Hindlimb muscle (tissue), 1 donor: ENCODE measurements at places on chromosomes 2 and 18.

GRCh38 chr2:129325151-129325550 lies 654.3 kb upstream of the RAB6C start:
- DNase-seq: no peak

GRCh38 chr18:55179835-55180234 lies 220.6 kb upstream of the CCDC68 start:
- no peak for DNase-seq

DNA sequence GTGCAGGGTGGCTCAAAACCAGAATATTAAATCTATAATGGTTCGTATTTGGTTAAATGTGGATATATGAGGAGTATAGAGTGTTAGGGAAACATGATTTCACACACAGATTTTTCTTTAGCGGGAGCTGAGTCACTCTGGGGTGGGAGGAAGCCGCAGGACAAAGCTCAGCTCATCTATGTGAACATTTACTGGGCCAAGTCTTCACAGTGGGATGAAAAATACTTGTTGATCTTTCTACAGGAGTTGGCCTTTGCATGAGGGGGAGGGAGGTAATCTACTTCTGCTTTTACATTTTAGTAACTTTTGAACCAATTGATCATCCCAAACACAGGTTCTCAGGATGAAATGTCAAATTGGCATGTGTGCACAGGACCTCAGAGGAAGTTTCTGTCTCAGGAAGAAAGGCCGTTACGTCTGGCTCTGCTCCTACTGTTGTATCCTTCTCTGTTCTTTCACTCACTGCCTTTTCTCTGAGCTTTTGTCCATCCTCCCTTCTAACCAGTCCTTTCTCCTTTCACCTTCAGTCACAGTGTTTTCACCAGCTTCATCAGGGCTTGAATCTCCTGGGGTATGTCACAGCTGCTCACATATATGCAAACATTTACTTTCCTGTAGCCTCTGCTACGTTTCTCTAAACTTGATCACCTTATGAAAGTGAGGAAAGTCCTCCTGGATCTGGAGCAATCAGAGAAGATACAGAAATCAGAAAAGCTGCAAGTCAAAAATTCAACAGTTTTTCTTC lies 943.3 kb upstream of the FANCL start:
- DNase-seq: peak; percentile 41

DNA sequence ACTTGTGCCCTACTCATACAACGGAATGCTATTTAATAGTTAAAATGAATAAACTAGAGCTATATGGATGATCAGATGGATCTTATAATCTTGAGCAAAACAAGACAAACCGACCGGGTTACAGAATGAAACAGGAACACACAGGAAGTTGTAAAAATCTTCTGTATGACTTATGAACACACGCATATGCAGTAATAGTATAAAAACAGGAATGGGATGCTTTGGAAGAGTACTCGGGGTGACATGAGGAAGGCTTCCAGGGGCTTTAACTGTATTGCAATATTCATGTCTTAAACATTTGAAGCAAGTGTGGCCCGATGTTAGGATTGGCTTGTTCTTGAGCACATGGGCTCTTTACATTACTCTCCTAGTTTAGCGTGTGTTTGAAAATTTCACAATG lies 14.9 kb upstream of the E2F6 start:
- no peak for DNase-seq

GRCh38 chr2:111659361-111660333 lies 224.3 kb downstream of the ANAPC1 start:
- DNase-seq: no peak

DNA sequence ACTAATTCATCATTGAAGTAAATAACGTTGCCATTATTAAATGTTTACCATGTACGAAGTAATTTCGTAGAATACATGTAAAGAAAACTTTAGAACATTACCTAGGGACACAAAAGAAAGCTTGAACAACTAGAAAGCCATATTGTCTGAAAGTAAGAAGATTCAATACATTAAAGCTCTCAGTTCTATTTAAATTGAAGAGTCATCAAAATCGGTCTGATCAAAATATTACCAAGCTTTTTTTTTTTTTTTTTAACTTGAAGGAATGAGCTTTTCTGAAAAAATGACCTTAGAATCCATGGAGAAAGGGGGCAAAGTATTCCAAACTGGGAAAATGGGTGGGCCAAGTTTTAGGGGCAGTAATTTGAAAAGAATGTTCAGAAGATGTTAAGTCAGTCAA lies 300.8 kb downstream of the GPD2 start:
- no peak for DNase-seq

DNA sequence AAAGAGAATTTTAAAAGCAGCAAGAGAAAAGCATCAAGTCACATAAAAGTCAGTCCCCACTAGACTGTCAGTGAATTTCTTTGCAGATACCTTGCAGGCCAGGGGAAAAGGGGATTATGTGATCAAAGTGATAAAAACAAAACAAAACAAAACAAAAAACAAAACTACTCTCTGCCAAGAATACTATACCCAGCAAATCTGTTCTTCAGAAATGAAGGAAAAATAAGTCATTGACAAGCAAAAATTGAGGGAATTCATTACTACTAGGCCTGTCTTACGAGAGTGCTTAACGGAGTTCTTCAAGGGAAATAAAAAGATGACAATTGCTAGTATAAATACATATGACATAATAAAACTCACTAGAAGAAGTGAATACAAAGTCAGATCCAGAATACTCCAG lies 245.5 kb upstream of the CHST9 start:
- DNase-seq: no peak

DNA sequence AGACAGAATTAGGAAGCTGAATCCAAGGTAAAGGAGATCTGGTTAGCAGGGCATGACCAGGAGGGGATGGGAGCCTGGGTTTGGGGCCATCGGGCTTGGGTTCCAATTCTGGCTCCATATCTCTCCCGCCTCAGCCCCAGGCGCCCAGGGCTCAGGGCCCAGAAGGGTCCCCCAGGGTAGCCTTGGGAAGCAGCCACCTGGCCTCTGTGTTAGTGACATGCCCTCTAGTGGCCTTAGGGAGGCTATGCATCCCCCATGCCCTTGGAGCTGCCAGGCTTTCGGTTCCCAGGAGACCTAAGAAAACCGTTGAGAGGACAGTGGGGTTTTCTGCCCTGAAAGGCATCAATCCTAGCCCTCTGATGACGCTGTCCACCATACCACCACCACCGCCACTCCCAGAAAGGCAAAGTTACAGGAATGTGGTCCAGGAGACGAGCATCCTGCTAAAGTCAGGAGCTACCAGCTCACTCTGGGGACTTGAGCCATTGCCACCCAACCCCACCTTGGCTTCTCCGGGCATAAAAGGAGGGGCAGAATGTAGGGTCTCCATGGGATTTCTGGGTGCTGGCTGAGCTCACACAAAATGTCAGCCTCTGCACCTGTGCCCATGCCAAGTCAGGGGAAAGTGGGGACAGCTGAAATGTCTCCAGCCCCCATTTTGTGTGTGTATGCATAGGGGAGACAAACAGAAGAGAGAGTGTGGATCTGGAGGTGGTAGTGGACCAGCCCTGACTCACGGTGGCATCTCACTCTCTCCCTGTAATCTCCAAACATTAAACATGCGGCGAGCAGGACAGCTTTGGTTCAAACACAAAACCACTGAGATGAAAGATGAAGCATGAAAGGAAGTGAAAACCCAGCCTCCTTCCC lies 56.5 kb downstream of the EMX1 start:
- DNase-seq: no peak

GRCh38 chr2:231627384-231628120 lies 34.9 kb downstream of the TEX44 start:
- DNase-seq: no peak

DNA sequence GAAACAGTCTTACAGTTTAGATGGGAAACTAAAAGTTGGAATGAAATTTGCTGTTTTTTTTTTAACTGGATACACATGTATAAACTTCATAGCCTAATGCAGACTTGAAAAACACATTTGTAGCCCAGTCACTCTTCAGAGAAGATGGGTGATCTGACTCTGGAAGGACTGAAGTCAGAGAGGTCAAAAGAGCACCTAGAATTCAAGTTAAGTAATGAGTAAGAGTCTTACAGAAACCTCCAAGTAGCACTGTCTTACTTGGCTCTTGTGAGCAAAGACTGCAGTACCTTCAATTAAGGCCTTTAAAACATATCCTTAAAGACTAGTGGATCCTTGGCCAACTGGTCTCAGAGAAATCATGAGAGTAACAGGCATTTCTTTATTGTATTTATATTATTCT lies 41.9 kb downstream of the TRAPPC8 start:
- DNase-seq: no peak

GRCh38 chr18:5294113-5294456 lies 1.4 kb downstream of the ZBTB14 start:
- no peak for DNase-seq

- no peak for DNase-seq
Observed at GRCh38 chr18:4293337-4293736, 161.8 kb downstream of the DLGAP1 start.

DNA sequence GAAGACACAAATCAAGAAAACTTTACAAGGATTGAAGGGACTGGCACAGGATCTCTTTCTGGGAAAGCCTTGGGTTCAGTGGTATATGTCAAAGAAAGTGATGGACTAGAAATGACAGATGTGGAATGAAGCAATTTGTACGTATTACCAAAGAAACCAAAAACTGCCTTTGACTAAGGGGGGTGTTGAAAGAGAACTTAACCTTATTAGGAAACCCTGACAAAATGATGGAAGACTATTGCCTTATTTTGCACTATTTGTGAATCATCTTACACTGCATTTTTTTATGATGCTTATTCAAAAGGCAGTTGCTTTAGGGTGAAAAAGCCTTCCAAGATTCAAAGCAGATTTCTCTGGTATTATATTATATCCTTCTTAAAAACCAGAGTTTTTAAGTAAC lies 4.0 kb downstream of the TSGA10 start:
- DNase-seq: no peak

DNA sequence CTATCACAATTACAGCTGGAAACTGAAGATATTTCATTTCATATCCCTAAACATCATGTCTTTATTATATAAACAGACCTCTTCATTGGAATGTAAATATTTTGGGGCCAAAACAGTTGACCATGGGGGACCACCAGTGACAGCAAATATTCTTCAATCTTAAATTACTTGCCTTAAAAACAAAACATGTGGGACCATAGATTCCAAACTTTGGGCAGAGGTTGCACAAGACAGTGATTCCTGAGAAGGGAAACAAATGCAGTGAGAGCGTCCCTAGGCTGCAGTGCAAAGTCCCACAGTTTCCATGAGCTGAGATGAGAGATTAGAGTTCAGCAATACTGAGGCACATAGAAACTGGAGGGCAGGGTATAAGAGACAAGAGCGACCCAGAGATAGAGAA lies 818.9 kb downstream of the CBLN2 start:
- no peak for DNase-seq

- no peak for DNase-seq
Observed at GRCh38 chr18:3163968-3164367, 55.8 kb downstream of the MYOM1 start.

DNA sequence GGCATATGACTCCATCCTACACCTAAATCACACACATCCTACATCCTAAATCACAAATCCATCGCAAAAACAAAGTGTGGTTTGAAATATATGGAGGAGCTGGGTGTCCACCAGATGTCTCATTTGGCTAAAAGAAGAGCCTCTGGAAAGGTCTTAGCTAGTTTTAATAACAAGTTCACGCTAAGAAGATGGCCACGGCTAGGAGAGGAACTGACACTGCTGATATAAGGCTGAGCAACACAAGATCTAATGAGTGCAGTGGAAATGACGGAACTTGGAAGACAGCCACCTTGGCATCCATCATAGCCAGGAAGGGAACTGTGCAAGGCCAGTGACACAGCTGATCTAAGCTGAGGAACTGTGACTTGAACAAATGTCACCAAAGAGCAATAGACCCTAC lies 60.0 kb upstream of the AGAP1 start:
- DNase-seq: peak; percentile 40

DNA sequence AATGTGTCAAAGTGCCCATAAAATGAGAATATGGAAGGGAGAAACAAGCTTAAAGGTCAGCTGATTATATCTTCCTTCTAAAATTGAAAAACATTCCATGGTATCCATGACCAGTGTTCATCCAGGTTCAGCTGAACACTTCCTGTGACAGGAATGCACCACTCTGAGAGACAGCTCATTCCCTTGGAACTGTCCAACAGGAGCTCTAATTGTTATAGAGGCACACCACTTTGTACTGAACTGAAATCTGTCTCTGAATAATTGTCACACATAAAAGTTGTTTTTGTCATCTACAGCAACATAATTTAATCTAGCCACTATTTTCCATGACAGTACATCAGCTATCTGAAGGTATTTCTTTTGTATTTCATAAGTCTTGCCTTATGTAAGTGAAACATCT lies 195.9 kb upstream of the ZNF804A start:
- DNase-seq: no peak

GRCh38 chr2:143692162-143692561 lies 562.9 kb downstream of the ARHGAP15 start:
- no peak for DNase-seq

- no peak for DNase-seq
Observed at GRCh38 chr2:225122007-225122406, 79.7 kb upstream of the DOCK10 start.

GRCh38 chr2:154945984-154946383 lies 247.5 kb downstream of the KCNJ3 start:
- no peak for DNase-seq

DNA sequence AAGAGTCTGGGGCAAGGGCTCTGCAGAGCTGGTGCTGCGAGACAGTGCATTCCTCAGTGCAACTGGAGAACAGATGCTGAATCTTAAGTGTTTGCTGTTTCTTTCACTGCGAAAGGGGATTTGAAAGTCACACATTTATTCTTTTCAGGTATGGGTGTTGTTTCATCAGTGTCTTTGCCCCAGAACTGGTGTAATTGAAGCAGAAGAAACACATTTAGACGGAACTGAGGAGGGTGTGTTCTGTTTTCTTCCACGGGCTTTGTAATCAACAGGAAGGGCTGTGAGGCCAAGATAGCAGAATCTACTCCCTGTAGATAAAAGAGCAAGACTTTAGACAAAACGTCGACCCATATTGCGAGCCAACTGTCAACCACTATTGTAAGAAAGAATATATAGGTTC lies 151.9 kb downstream of the EPHA4 start:
- DNase-seq: no peak

GRCh38 chr2:146068051-146068450 lies 1548.1 kb upstream of the ZEB2 start:
- no peak for DNase-seq

DNA sequence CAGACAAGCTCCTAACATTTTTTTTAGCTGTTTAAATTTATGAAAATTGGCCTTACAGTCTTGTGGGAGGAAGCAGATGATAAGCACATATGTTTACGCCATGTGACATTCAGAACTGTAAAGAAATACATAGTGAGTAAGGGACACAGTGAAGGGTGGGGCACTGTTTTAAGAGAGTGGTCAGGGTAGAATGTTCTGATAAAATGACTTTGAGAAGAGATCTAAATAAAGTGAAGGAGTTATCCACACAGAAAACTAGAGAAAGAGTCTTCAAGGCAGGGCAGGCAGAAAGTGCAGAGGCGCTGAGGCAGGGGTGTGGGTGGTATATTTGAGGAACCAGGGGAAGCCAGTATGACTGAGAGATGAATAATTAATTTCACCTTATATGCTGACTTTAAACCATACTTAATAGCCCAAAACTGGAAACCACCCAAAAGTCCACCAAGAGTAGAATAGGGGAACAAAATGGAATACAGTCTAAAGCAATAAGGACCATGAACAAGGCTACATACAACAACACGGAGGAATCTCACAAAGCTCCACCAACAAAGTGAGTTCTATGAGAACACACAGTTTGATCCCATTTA lies 8.6 kb downstream of the MREG start:
- DNase-seq: no peak
